ENCODE measurements at places on chromosomes 7 and 10.
A peak's percentile ranks its signal among the peaks of the same experiment; 100 is the strongest.

GRCh38 chr7:137283153-137283552 is 60.4 kb downstream of the PTN start:
- no peak for DNase-seq

DNA sequence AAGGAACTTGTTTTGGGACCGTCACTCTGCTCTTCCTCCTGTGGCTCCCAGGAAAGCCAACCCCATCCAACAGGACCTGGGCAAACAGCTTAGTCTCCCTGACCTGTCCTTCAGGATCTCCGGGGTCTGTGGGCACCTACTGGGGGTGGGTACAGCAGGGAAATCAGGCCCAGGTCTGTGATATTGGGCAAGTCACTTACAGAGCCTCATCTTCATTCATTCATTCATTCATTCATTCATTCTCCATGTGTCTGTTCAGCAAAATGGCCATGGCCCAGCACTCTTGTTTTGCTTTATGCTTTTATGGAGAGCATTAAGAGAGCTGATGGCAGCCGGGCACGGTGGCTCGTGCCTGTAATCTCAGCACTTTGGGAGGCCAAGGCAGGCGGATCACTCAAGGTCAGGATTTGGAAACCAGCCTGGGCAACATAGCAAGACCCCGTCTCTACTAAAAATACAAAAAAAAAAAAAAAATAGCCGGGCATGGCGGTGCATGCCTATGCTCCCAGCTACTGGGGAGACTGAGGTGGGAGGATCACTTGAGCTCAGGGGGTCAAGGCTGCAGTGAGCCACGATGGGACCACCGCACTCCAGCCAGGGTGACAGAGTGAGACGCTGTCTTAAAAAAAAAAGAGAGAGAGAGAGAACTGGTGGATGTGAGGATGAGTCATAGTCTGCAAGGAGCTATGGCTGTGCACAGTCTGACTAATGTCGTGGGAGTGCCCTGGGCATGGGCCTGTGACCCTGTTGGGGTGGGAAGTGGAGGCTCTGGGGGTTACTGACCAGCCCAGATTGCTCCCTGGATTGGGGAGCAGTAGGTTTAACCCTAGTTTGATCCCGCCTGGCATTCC is 54.3 kb downstream of the CLIP2 start:
- no peak for DNase-seq

GRCh38 chr7:39937366-39938153 is 12.5 kb upstream of the CDK13 start:
- no peak for DNase-seq

GRCh38 chr10:85642421-85643170 is 724.0 kb downstream of the GRID1 start:
- DNase-seq, result no peak

- DNase-seq, result peak; percentile 51
Measured at GRCh38 chr10:7551289-7551688, 115.5 kb downstream of the ITIH5 start.

GRCh38 chr10:67666416-67667034 is 29.5 kb downstream of the CTNNA3 start:
- no peak for DNase-seq

- DNase-seq, result no peak
Measured at GRCh38 chr10:42548254-42548653, 90.1 kb downstream of the ZNF33B start.

DNA sequence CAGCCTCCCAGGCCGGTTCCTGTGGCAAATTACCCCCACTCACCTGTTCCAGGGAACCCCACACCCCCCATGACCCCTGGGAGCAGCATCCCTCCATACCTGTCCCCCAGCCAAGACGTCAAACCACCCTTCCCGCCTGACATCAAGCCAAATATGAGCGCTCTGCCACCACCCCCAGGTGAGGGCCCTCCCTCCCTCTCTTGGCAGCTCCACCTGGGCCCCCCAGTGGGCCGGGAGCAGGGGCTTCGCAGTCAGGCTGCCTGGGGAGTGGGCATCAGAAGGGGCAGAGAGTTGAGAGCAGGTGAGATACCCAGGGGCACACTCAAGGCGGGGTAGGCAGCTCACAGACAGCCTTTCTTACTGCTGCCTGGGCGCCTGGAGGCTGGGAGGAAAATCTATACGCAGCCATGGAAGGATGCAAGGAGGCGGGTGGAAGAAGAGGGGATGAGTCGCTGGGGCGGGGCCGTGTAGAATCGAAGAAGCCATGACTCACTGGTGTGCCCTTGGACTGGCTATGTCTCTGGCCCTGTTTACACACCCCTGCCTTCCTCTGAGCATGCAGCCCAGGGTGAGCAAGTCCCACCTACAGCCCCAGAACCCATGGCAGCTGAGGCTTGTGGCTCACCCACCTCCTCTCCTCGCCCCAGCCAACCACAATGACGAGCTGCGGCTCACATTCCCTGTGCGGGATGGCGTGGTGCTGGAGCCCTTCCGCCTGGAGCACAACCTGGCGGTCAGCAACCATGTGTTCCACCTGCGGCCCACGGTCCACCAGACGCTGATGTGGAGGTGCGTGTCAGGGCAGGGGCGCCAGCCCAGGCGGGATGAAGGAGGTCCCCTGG is 48.6 kb upstream of the PPIF start:
- peak; percentile 47 for DNase-seq

- no peak for DNase-seq
Measured at GRCh38 chr7:116018731-116019130, 11.8 kb downstream of the TFEC start.

DNA sequence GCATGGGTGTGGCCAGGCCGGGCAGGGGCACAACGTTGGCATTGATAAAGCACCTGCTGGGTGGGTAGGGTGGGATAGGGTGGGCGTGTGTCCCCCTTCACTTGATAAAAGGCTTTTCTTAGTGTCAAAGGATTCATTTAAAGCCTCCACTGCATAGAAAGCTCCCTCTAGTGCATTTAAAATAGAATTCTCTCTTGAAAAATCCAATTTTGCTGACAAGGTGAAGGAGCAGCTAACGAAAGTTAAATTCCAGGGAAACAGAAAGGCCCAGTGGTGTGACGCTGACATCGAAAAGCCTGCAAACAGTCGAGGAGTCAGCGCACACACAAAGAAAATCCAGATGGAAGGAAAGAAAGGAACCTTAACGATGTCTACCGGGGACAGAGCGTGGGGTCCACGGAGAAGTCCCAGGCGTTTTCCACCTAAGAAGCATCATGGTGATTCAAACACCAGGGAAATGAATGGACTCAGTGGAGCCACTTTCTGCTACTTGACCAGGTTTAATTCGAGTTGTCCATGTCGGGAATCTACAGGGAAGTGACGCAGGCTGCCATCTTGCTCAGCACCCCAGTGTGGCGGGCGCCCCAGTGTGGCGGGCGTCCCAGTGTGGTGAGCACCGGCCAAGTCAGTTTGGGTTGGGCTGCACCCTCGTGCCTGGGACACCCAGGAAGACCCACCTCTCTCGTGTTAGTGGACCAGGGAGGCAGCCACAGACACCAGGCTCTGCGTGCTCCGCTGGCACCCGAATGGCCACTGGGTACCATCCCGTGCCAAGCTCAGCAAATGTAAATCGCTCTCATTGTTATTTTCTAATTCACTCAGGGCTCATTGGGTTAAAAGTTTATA is 217.8 kb downstream of the DNAJB6 start:
- DNase-seq, result no peak

GRCh38 chr7:72069263-72069662 is 342.9 kb downstream of the CALN1 start:
- DNase-seq, result no peak

GRCh38 chr7:118140468-118140867 is 43.5 kb upstream of the LSM8 start:
- DNase-seq, result no peak

DNA sequence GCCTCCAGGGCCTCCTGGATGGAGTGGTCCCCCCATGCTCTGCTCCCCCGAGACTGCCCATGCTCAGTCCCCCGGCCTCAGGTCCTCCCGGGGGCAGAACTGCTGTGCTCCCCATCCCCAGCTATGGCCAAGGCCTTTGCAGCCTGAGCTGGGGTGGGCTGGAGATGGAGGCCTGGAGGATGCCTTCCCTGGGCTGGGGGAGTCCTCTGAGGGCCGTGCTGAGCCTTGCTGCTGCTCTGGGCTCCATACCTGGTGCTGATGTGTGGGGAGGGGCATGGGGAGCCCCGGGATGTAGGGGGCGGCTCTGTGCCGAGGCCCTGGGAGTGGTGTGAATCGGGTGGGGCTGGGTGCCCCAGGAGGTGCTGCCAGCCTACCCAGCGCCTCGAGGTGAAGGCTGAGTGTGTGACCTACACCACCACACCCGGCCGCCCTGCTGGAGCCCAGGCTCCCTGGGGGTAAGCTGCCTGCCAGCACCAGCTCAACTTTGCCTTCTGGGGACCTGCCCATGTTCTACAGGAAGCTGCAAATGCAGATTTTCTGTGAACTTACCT is 109.5 kb downstream of the UNCX start:
- DNase-seq, result no peak

- DNase-seq, result no peak
Measured at GRCh38 chr7:81427461-81427860, 342.4 kb downstream of the HGF start.

Data from head of caudate nucleus (tissue), 42 donors.